ENCODE measurements at places on chromosomes 2 and 18.

- DNase-seq, result no peak
Observed at GRCh38 chr2:105919191-105919811, 174.6 kb downstream of the NCK2 start.

- no peak for DNase-seq
Observed at GRCh38 chr18:72375618-72376017, 168.5 kb downstream of the CBLN2 start.

DNA sequence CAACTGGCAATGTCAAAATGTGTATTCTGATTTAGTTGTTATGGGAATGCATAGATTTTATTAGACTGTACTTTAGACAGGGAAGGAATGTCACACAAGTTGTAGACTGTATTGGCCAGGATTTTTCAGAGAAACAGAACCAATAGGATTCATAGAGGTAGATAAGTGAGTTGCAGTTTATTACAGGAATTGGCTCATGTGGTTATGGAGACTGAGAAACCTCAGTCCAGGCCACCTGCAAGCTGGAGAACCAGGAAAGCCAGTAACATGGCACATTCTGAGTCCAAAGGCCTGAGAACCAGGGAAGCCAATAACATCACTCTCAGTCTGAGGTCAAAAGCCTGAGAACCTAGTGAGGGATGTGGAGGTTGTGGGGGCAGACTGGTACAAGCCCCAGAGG, 1.8 kb upstream of the GALNT5 start:
- DNase-seq, result no peak

DNA sequence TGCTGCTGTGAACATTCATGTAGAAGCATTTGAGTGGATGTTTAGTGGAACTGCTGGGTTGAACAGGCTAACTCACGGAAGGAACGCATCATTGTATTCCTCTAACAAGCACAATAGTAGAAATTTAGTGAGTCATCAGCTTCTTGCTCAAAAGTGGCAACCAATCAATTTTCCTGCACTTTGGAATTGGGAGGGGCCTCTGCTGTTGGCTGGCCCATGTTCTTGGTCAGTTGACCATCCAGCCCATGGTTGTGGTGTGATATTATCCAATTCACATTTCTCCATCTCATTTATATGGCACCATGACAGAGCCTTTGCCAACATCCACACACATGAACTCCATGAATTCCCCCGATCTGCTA, 95.0 kb downstream of the TNFRSF11A start:
- peak; percentile 68 for DNase-seq

DNA sequence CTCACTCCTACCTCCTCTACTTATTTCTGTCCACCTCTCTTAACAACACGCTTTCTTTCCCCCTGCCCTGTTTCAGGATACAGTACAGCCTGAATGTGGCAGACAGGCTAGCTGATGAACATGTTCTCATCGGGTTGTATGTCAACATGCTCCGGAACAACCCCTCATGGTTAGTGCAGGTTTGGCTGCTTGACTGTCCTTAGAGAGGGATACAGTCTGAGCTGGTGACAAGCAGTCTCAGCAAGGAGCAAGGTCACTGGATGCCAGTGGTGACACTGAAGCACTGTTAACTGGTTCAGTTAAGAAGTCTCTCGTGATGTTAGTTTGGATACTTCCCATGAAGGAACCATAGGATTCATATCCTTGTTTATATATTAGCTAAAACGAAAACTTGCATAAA, 128.6 kb downstream of the DTNA start:
- DNase-seq, result no peak

DNA sequence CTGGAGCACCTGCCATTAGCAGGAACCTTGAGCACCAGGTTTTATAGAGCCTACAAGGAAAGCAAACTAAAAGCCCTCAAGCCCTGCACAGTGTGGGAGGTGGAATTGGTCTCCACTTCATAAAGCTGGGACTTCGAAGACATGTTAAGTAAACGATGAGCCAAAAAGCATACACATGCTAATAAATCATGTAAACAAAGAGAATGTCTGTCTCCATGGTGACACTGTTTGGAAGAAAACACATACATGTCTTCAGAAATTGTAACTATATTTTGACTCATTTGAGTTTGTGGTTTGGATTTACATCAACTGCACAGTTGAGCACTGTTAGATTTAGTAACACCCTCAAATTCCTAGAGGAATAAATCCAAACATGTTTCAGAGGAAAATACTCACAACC, 978.5 kb upstream of the LRRTM1 start:
- DNase-seq, result no peak

DNA sequence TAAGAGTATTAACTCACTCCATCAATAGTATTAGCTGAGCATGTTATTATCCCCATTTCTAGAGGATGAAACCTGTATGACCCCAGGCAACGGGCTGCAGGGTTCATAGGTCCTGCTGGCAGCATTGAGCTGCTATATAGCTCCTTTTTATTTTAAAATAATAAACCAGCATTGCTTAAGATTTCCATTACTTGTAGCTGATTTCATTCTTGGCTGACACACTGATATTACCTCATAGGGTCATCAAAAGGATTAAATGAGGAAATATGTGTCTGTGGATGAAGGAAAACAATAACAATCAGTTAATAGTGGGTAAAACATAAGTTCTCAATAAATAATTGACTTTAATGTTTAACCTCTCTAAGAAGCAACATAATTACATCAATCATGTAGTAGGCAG, 48.3 kb upstream of the NRP2 start:
- DNase-seq, result no peak

GRCh38 chr2:96730212-96730611, 9.7 kb downstream of the LMAN2L start:
- DNase-seq, result no peak

DNA sequence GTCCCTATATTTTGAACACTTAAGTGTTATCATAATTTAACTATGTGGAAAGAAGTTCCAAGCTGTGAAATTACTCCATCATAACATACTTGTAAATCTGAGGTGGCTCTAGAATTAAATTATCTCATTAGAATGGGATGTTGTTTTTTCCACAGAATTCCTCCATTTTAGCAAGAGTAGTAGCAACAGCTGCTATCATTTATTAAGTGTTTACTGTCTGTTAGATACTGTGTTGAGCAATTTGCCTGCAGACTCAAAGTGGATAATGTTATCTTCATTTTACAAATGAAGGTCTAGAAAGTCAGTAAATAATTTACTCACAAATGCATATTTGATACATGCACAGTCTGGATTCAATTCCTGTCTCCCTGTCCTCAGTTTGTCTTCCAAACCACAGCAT, 504.8 kb upstream of the NRP2 start:
- no peak for DNase-seq

- DNase-seq, result no peak
Observed at GRCh38 chr2:241122376-241123002, 20.4 kb upstream of the MTERF4 start.

- DNase-seq, result no peak
Observed at GRCh38 chr2:228507870-228508269, 326.4 kb upstream of the SPHKAP start.

GRCh38 chr2:70921839-70922234, 13.9 kb upstream of the ATP6V1B1 start:
- DNase-seq, result no peak

- DNase-seq, result no peak
Observed at GRCh38 chr2:37944268-37944667, 19.2 kb downstream of the RMDN2 start.

GRCh38 chr2:186599186-186599778, 9.4 kb downstream of the ITGAV start:
- no peak for DNase-seq

GRCh38 chr2:154142480-154142879, 270.8 kb downstream of the GALNT13 start:
- DNase-seq, result no peak

GRCh38 chr2:169705927-169706326, 11.7 kb downstream of the PHOSPHO2 start:
- DNase-seq, result no peak

GRCh38 chr2:196233805-196234475, 62.6 kb upstream of the STK17B start:
- DNase-seq, result peak; percentile 33

DNA sequence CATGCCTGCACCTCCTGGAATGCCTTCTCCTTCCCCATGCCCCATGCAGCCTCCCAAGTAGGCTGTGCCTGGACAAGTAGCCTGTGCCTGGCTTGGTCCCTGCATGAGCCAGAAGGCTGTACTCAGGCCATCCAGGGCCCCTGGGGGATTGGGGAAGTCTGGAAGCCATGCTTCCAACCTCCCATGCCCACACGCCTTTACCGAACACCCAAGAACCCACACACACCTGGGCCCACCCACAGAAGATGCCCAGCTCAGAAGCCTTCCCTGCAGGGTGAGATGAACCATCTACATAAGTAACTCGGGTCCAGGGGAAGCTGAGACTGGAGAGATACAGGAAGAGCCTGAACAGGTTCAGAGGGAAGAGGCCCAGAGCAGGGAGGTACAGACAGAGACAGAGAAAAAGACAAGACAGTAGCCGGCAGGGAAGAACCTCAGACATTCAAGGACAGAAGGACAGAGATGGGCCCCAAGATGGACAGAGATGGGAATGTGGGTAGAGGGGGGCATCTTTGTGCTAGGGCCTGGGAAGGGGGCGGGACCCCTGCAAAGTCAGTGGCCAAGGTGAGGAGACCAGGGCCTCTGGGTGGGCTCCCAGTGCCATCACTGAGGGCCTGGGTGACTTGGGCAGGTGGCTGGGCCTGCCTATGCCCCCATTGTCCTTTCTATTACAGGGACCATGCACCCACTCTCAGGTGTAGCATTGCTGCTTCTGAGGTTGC, 4.3 kb downstream of the BIN1 start:
- no peak for DNase-seq
